ENCODE measurements at places on chromosomes 3 and 15.

DNA sequence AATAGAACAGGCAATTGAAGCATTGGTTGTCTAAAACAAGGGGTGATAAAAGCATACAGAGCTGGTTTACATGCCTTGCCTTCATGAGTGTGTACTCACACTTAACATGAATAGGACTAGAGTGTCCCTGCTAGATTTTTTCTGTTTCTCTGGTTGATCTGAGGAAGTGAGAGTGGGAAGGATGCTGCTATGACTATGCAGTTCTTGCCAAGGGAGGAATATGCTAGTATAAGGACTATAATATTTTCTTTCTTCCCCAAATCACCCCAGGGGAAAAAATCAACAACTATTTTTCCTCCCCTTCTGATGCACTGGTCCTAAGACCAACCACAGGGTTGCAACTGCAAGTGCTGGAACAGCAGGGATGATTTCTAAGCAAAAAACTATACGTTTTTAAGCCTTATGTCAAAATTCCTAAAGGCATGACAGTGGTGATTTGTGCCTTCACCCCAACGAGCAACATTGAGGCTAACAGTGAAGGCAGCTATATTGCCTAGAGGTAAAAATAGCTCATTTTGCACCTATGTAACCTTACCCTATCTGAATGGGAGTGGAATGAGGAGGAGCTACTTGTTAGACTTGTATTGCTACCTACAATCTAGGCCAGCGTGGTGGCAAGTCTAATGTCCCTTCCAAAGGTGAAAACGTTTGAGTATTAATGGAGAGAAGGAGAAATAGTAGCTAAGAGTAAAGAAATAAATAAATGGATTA lies 33.5 kb upstream of the USP8 start:
- no peak for DNase-seq

- DNase-seq: no peak
Observed at GRCh38 chr15:57507111-57507510, 84.6 kb upstream of the MYZAP start.

DNA sequence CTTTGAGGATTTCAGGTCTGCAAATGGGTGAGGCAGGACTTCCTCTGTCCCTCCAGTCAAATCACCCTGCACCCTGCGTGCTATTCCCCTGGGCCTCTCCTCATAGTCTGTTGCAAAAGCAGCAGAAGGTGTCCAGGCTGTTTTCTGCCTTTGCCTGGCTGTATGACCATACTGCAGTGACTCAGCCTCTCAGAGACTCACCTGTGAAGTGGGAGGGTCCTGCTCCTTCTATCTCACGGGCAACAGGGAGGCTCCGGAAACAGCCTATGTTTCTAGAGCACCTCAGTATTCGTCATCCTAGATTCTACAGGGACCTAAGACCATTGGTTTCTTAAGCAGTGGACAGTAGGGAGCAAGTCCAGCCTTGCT lies 216.4 kb downstream of the TLE3 start:
- DNase-seq: no peak

GRCh38 chr3:112856537-112856936 lies 9.9 kb upstream of the CD200R1L start:
- no peak for DNase-seq

GRCh38 chr3:45119824-45120358 lies 26.3 kb downstream of the CDCP1 start:
- DNase-seq: no peak

DNA sequence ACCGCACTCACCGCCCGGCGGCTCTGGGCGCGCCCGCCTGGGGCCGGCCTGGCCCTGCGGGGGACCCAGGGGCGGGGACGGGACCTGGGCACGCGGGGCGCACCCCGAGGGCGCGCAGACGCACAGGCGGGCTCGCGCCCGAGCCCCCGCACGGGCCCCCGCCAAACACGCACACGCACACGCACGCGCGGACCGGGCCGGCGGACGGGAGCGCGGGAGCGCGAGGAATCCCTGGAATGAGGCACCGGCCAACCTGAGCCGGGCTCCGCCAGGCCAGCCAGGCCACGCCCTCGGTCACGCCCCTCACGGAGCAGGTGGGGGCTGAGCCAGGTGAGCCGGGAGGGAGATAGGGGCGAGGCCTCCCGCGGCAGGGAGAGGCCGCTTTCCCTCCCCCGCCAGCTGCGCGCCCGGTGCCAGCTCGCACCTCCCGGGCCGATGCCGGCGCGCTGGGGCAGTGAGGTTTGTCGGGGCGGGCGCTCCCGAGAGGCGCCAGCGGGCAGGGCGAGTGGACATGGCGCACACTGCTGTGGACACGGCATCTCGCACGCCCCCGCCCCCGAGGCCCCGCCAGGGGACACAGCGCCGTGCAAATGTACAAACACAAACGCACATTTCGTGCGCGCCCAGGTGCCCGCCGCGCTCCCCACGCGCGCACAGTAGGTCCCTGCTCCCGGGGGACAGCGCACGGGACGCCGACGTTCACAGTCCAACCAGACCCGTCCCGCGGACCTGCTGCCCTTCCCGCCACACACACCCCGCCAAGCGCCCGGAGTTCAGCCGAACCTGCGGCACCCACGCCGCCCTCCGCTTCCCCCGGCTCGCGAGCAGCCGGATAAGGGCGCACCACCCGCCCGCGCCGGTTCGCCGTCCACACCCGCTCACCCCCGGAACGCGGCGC lies 75.9 kb upstream of the VGLL4 start:
- peak; percentile 28 for DNase-seq
